Posterior cingulate gyrus (tissue), 11 donors: ENCODE measurements at places on chromosomes 6 and 20.

GRCh38 chr6:25447570-25447929 lies 168.4 kb downstream of the CARMIL1 start:
- no peak for DNase-seq

- DNase-seq = no peak
Measured at GRCh38 chr20:46128310-46129151, 10.4 kb downstream of the CD40 start.

- DNase-seq = no peak
Measured at GRCh38 chr6:29590218-29590808, 5.4 kb downstream of the OR2H2 start.

DNA sequence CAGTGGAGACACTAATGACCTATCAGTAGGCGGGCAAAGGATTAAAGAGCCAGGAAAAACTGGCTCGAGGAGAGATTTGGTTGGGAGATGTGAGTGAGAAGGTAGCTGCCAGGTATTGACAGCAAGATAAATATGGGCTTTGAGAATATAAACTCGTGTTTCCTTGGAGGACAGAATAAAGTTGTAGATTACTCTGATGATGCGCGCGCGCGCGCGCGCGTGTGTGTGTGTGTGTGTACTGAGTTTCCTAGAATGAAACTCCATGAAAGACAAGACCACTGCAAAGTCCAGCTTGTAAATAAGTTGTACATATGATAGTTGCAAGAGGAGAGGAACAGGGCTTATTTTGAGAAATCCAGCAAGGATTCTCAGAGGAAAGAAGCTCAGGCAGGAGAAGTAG lies 13.3 kb upstream of the TREM2 start:
- DNase-seq = no peak

DNA sequence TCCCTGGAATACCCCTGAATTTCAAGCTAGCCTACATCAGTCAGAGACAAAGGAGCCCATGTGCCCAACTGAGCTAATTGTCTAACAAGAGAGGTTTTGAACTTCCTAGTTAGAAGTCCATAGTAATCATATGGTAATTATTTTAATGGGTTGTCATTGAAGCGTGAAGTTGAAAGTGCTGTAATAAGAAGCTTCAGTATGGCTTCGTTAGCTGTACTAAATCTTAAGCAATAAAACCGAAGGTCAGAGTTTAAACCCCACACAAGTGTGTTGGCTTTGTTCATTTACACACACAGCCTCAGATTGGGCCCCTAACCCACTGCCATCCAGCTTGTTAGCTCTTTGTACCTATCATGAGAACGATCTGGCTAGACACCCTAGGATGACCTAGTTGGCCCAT lies 195.6 kb upstream of the RIN2 start:
- DNase-seq = no peak

DNA sequence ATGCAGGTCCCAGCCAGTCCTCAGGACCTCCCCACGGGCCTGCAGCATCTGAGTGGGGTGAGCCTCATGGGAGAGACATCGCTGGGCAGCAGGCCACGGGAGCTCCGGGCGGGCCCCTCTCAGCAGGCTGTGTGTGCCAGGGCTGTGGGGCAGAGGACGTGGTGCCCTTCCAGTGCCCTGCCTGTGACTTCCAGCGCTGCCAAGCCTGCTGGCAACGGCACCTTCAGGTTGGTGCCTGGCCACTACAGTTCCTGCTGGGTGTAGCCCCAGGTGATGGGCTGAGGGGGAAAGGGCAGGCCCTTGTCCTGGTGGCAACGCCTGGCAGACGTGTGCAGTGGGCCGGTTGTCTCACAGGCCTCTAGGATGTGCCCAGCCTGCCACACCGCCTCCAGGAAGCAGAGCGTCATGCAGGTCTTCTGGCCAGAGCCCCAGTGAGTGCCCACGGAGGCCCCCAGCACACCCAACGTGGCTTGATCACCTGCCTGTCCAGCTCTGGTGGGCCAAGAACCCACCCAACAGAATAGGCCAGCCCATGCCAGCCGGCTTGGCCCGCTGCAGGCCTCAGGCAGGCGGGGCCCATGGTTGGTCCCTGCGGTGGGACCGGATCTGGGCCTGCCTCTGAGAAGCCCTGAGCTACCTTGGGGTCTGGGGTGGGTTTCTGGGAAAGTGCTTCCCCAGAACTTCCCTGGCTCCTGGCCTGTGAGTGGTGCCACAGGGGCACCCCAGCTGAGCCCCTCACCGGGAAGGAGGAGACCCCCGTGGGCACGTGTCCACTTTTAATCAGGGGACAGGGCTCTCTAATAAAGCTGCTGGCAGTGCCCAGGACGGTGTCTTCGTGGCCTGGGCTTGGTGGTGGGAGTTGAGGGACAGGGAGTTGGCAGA lies 787 bp upstream of the TNFRSF6B start:
- DNase-seq = peak; percentile 39

DNA sequence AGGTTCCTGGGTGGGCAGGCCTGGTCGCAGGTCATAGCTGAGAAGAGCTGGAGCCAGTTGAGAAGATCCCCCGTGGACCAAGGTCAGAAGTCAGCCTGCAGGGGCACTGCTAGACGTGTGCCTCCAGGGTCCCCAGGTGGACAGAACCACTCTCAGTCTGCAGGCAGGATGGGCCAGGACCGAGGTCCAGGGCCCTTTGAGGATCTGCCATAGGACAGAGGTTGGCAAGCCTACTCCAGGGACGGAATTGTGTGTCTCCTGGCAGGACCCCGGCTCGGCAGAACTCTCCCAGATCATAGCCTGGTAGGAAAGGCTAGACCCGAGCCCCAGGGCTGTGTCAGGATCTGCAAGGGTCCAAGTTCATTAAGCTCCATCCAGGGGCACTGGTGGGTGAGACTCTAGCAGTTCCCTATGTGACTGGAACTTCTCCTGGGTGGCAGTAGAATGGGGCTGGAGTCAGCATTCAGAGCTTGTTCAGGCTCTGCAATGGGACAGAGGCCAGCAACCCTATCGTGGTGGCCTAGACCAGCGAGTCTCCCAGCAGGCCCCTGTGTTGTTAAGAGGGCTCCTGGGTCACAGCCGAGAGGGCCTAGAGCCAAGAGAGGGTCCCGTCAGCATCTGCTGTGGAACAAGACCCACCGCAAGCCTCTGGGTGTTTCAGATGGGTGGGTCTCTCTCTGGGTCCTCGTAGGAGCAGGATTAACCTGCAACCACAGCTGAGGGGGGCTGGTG lies 18.2 kb downstream of the TTLL2 start:
- no peak for DNase-seq
